ENCODE measurements at places on chromosomes 4 and X.

DNA sequence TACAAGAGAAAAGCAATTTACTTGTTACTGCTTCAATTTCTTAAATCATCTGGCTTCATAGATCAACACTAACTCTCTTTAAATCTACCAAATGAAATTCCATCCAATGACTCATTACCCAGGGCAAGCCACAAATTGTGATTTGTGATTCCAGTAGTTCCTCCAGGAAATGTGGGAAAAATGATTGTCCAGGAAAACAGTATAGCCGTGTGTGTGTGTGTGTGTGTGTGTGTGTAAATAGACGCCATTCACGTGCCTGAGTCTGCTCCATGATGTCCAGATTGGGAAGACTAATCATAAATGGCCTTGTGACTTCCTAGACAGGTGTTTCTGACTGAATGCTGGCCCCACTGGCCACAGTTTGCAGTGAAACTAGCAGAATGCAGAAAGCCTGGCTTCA, 121.3 kb downstream of the HS6ST2 start:
- DNase-seq, result no peak

DNA sequence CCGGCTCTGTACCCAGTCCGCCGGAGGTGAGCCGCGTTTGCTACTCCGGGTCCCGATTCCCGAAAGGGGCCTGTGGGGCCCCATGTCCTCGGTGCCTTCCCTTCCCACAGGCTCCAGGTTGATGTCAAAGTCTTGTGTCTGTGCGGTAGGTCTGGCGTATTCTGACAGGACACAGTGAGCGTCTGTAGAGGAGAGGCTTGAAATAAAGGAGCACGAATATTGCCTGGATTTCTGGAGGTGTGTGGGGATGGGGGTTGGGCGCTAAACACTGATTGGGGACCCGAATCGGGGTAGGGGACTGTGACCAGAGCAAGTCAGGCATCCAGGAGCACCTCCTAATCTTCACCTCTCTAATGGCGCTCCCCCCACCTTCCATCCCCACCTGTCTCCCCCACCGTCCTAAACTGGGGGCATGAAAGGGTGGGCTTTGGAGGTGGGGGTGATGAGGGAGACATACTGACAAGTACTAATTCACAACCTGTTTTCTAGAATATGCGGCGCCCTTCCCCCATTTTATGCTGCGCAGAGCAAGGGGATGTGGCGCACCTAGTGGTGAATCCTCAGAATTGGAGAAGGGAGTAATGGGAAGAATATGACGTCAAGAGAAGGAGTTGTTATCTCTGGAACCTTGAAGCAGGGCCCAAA, 855 bp downstream of the GPRASP2 start:
- no peak for DNase-seq

DNA sequence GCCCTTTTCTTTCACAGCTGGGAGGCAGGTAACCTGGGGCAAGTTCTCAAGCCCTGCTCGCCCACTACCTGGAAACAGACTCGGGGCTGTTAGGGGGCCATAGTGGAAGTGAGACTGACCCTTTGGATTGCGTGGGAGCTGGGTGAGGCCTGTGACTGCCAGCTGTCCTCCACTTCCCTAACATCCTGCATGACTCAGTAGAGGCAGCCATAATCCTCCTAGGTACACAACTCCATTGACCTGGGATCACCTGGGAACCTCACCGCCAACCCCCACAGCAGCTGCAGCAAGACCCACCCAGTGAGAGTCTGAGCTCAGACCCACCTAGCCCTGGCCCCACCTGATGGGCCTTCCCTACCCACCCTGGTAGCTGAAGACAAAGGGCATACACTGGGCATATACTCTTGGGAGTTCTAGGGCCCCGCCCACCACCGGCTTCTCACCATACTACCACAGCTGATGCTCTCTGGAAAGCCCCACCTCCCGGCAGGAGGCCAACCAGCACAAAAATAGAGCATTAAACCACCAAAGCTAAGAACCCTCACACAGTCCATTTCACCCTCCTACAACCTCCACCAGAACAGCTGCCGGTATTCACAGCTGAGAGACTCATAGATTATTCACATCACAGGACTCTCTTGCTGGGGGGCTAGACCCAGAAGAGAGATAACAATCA, 61.1 kb upstream of the DCTD start:
- no peak for DNase-seq

DNA sequence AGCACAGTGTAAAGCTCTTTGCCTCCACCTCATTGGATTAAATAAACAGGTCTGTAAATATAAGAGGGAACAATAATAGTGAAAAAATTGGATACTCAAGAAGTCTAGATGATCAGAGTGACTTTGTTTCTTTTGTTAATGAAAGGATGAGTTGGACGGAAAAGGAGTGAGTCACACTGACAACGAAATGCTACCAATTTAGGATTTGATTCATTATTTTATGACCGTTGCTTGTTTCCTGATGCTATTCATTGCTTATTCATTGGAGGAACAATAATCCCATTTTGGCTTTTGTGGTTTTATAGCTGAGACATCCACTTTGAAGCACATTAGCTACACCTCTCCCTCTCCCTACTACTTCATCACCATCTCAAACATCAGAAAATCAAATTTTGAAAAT, 74.4 kb upstream of the DYNLT3 start:
- no peak for DNase-seq

DNA sequence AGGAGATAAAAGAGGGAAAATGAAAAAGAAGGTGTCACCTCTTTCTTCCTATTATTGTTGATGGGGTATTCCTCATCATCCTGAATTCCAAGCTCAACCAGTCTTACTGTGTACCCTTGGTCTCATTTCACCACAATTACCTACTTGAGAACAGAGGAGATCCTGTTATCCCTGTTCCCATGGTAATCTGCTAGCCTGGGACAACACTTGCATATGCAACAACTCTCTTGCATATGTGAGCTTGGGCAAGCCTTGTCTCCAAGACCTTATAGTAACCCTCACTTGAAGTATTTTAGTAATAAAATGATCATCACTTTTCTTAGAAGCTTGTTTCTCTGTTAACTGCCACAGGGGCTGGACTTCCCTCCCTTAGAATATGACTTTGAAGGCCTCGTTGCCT, 253.7 kb downstream of the NAP1L3 start:
- DNase-seq, result no peak

DNA sequence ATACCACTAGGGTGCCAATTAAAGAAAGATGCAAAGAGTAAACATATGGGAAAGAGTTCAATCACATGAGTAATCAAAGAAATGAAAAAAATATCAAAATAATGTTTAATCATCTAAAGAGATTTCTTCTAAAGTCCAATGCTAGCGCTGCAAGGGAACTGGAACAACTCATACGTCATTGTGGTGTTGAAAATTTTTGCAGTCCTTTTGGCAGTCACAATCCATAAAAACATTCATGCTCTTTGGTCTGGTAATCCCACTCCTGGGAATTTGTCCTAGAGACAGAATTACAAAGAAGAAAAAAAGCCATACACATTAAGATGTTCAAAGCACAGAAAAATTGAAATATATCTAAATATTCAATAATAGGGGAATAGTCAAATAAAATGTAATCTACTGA, 4.6 kb downstream of the P2RY4 start:
- no peak for DNase-seq

DNA sequence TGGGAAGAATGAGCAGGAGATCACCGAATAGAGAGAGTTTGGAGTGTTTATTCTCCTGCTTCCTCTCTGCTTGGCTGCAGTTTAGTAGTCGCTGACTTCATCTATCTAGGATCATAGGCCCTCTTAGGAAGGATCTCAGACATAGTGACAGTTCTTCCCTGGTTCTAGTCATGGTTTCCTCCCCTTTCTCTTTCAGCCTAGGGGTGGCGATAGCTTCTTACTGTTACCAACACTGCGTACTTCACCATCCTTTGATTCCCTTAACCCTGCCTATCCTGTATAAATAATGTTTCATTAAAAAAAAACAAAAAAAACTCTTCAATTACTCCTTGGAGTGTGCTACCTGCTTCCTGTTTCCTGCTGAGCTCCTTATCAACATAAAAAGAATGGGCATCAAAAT, 103.8 kb downstream of the DDX53 start:
- no peak for DNase-seq

GRCh38 chrX:81390237-81390636, 188.3 kb downstream of the SH3BGRL start:
- no peak for DNase-seq

DNA sequence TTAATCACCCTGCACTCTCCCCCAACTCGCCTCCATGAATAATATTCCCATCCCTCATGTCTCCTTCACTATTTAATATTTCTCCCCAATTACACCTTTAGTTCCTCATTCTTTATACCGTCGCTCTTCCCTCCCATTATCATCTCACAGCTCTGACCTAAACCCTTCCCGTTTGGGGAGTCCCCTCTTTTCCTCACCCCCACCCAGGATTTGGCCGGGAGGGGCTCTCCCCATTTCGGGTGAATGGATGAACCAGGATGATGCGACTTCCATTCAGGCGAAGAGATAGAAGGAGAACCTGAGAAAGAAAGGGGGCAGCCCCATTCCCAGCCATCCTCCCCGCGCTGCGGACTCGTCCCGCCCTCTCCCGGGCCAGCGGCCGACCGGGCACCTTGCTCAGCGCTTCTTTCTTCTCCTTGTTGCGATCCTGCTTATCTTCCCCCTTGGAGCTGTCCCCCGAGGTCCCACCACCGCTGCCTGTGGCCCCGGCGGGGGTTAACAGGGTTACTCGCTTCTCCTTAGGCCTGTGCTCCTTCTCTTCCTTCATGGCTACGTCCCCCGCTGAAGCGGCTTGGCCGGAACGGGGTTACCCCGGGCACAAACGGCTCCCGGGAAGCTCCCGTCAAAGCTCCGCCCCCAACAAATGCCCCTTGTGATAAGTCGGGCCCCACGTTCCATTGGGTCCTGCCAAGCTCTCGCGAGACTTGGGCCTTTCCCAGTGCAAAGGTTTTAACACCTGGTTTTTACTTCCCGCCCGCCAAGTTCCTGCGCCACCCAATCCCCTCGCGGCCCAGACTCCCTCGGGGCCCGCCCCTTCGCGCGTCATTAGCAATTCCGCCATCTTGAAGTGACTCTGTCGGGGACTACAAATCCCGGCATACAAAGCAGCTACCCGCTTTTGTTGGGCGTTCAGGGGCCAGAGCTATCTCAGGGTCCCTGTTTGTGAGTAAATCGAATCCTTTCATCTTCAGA, at the start of gene UPF3B:
UPF3B (minus strand) TSS at position 582 of the 972 bp plus-strand sequence; CDS start at position 547, 35 bp downstream.
- peak; percentile 92 for DNase-seq

DNA sequence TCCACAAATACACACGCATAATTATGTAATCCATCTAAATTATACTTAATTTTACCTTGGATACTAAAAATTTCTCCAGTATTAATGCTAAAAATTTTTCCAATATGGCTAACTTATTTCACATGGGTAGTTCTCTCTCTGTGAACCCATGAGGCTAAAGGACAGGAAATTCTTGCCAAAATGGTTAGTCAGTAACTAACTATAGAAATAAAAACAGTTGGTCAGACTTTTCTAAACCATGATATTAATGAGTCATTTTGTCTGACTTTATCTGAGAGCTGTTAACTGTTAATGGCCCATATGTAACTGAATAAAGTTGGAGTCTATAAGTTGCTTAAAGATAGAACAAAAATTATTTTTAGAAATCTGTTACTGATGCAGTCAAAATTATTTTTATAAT, 549.4 kb downstream of the TLL1 start:
- no peak for DNase-seq

GRCh38 chr4:9970399-9971011, 50.8 kb downstream of the SLC2A9 start:
- DNase-seq, result no peak

DNA sequence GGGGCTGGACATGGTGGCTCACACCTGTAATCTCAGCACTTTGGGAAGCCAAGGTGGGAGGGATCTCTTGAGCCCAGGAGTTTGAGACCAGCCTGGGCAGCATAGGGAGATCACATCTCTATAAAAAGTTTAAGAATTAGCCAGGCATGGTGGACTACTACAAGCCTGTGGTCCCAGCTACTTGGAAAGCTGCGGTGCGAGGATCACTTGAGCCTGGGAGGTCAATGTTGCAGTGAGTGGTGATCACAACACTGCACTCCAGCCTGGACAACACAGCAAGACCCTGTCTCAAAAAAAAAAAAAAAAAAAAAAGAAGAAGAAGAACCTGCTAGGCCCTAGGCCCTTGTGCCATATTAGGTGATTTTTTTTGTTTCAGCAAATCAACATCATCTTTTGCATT, 12.2 kb downstream of the SRD5A3 start:
- DNase-seq, result no peak

DNA sequence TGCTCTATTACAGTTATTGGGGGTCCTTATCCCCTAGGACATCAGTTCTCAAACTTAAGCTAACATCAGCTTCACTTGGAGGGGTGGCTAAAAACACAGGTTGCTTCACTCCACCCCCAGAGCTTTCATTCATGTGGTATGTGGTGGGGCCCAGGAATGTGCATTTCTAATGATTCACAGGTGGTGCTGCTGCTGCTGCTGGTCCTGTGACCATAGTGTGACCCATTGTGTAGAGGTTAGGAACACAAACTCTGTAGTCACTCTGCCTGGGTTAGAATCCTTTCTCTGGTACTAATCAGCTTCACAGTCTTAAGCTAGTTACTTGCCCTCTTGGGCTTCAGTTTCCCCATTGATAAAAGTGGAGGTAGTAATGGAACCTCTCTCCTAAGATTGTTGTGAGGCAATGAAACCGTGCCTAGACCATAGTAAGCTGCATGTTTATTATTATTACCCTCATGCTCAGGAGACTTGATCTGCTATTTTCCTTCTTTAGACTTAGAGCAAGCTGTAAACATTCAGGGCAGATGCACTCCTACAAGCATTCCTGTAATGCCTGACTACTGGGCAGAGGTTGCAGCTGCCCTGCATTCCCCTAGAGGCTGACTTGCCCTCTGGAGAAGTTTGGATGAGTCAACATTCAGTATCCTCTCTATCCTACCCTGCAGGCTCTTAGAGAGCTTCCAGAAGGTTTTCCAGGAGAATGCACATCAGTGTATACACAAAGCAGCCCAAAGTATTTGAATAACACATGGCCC, 94.1 kb upstream of the ACSL4 start:
- no peak for DNase-seq

GRCh38 chr4:3269105-3269927, 20.4 kb downstream of the MSANTD1 start:
- no peak for DNase-seq

All from activated CD4-positive, alpha-beta T cell treated with anti-CD3 and anti-CD28 coated beads, Interleukin-2, amount 50 U/mL, for 4 hours (primary cell).